Kasumi-1 (cell line): ENCODE measurements at places on chromosomes 7 and 10.
A peak's percentile ranks its signal among the peaks of the same experiment; 100 is the strongest.

DNA sequence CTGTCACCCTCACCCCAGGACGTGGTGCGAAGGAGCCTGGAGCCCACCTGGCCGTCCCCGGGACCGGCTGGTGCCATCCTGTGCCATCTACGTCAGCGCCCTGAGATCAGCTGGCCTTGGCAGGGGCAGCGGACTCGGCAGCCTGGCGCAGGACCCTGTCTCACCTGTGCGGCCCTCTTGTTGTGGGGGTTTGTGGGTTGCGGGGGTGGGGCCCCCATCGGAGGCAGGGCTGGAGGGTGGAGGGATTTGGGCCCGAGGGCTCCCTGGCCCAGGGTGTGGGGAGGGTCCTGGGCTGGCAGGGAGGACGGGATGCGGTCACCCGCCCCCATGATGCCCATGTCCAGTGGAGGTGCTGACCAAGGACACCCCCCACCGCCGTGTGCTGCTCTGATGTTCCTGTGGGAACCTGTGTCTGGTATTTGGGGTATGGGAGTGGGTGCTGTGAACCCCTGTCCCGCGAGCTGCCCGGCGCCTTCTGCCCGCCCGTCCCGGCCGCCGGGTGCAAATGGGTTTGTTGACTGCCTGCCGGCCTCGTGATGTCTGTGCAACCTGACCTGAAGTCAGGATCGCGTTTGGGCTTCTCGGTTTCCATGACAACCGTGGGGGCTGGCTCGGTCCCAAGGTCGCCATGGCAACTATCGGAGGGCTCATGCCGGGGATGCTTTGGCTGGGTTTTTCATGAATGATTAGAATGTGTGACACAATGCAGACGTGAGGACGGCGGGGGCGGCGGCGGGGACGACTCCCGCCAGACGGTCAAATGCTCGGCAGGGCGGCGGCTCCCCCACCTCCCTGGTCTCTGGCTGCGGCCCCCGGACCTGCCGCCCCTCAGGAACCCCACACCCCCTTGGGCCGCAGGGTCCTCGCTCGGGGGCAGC, 7.3 kb downstream of the MAFK start:
- no peak for DNase-seq

DNA sequence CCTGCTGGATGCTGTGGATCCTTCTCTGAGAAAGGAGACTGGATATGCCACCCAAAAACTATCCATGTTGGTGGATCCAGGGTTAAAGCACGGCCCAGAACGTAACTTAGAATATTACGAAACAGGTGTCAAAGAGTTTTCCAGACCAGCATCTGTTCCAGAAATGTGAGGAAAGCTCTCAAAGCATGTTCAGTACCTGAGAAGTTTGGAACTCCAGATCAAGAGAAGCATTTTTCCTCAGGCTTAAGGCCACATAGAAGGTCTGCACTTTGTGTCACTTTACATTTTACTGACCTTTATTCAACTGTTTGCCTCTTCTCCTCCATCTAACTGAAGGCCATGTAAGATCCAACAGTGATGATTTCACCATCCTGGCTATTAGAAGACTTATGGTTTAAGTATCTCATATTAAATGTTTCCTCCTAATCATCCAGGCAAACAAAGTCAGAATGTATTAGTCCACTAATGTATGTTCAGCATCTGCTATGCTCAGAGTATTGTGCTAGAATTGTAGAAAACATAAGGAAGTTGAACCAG, 340.7 kb upstream of the LRGUK start:
- no peak for DNase-seq

GRCh38 chr10:132886211-132887099, 55.9 kb downstream of the CFAP46 start:
- no peak for DNase-seq

DNA sequence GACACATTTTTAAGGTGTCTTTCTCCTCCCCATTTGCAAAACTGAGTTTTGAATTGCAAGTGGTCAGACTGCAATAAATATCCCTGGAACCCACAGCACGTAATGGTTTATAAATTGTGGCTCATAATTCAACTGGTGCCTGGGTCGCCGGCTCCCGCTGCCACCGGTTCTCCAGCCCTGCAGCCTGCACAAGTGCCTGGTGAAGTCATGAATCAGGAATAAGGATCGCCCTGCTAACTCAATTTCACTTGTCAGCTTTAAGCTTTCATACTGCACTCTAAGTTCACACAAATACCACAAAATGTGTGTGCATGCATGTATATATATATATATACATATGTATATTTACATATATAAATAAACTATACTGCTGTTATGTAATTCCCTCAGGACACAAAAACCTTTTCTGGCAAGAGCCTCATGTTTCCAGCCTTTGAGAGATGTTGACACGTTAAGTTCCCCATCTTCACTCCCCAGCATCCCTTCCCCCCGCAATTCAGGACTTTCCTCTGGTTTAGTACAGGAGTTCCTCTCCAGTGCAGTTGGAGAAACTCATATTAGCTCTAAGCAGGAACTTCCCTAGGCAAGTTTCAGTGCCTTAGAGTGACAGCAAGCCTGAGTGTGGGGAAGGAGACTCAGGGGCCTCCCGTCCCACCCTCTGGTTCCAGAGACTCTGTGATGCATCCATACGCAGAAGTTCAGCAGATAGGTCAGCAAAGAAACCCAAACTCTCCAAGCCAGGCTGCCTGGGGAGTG, 129.2 kb upstream of the UNC5B start:
- no peak for DNase-seq

GRCh38 chr10:80136134-80136571, 3.6 kb downstream of the PLAC9 start:
- DNase-seq, result no peak

DNA sequence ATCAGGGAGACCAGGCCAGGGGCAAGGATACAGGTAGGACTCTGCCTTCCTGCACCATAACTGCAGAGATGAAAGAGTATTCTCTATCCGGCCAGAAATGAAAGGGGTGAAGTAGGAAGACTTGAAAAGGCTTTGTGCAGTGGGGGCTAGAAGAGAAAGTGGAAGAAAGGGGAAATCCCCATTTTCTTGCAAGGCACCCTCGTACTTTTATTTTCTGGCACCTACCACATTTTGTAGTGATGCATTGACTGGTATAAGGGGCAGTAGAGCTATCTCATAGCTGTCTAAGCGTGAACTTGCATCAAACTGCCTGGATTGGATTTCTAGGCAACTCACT, 752 bp upstream of the CAMK2G start:
- DNase-seq, result peak; percentile 49

DNA sequence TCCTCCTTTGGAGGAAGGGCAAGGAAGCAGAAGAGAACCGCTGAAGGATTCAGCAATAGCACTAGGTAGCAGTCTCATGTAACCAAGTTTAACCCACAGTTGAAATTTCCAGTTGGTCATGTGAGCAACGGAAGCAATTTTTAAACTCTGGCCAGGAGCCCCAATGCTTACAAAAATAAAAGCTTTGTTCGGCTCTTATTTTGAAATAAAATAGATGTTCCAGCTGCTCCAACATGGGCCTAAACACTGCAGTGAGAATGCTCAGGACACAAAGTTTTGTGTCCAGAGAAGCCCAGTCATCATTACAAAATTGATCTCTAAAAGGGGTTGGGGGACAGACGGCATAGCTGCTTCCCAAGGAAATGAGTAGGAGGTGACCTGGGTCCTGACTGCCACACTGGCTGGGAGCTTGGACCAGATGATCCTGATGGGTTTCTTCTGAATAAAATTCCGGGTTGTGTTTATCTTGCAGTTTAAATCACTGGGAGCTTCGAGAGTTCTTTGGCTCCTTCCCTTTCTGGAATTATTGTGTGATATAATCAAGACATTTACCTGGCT, 452 bp upstream of the TMEM140 start:
- peak; percentile 52 for DNase-seq

- peak; percentile 64 for DNase-seq
These were observed 2.8 kb upstream of the DEPP1 start for GRCh38 chr10:44981172-44982113.

- no peak for DNase-seq
These were observed 556.1 kb downstream of the DNAJB6 start for GRCh38 chr7:157892751-157893523.

GRCh38 chr7:2120251-2120660, 112.5 kb downstream of the MAD1L1 start:
- peak; percentile 48 for DNase-seq

- no peak for DNase-seq
These were observed 189.9 kb downstream of the HERPUD2 start for GRCh38 chr7:35505066-35505465.

GRCh38 chr10:63504145-63504881, 16.9 kb upstream of the REEP3 start:
- peak; percentile 30 for DNase-seq

DNA sequence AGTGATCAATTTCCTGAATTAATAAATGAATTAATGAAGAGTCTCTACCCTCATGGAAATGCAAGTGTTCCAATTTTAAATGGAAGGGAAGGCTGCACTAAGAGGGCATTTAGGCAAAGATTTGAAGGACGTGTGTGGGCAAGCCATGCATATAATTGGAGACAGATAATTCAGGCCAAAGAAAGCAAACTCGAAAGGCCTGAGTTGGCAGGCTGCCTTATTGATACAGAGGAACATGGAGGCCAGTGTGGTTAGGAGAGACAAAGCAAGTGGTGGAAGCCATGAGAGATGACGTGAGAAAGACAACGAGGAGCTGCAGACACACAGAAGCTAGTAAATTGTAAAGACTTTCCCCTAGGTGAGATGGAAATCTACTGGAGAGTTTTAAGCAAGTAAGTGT, 15.4 kb upstream of the PCLO start:
- no peak for DNase-seq

GRCh38 chr10:6349846-6350535, 147.3 kb downstream of the PFKFB3 start:
- DNase-seq, result no peak

- peak; percentile 49 for DNase-seq
These were observed 1.2 kb downstream of the COL26A1 start for GRCh38 chr7:101363734-101364374.

DNA sequence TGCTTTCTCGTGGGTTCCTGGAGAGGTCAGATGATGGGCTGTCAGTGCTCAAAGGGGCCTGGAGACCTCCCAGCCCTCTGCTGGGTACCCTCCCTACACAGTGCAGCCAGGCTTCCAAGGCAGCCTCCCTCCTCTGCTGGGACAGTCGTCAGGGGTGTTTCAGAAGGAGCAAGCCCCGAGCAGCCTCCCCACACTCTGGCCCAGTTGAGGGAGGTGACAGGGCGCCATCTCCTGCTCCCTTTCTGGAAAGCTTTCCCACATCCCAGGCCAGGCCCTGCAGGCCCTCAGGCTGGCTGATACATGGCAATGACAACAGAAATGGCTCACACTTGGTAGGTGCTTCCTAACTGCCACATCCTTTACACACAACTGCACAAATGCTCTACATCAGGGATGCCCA, 32.1 kb downstream of the KCNMA1 start:
- no peak for DNase-seq

DNA sequence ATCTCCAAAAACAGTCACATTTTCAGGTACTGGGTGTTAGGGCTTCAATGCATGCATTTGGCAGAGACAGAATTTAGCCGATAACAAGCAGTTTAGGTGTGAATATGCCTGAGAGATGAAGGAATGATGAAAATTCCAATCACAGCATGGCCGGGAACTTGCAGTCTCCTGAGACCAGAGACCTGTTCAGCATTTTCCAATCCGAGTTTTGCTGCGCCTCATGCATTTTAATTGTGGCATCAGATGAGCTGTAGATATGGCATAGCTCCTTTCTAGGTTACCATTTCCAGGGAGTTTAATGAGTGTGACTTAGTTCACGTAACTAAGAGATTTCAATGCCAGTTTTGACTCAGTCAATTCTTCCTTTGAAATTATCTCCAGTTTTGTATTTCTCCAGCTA, 14.5 kb upstream of the C1QL3 start:
- DNase-seq, result no peak

- DNase-seq, result no peak
These were observed 51.0 kb upstream of the OSBPL3 start for GRCh38 chr7:25031007-25031406.

GRCh38 chr10:127614484-127615017, 65.4 kb downstream of the NPS start:
- DNase-seq, result no peak

- DNase-seq, result no peak
These were observed 17.0 kb downstream of the PRSS2 start for GRCh38 chr7:142787783-142788182.

GRCh38 chr7:139725077-139725476, 52.7 kb downstream of the HIPK2 start:
- no peak for DNase-seq

- DNase-seq, result no peak
These were observed 591.6 kb downstream of the SDK1 start for GRCh38 chr7:3892686-3893085.

DNA sequence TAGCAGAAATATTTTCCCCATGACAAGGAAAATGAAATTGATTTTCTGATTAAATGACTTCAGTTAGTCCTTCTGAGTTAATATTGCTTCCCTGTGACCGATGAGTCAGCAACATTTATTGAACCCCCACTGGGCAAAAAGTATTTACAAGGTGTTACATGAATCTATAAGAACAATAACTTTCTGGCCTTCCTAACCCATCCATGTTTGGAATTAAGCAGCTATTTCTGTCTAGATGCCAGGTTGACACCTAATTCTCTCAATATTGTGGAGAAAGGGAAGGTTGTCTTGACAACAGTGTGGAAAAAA, 112.9 kb upstream of the JAZF1 start:
- no peak for DNase-seq

DNA sequence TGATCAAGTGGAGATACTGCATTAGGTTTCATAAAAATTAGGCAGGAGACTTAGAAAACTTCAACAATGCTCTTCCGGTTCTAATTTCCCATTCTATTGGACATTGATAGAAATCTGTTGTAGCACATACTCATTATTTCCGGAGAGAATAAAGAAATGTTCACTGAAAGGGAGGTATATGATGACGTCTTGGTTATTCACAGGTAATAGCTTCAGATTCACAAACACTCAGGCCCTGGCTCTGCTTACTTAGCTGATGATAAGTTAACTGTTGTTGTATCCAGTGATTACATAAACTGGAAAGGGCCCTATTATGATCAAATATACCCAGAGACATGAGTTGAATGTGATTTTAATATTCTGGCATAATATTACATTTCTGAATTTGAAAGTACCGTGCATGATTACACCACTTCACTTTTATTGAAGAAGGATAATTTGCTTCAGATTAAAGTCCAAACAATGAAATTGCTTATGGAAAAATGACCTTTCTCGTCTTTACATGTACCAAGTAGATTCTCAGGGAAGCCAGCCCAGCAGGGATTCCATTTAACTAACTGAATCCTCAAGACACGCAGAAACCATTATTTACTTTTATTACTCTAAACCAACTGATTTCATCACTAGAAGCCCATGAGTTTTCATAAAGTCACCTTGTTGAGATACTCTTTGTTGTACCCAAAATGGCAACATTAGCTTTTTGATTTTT, 288.0 kb upstream of the PITRM1 start:
- DNase-seq, result no peak

GRCh38 chr7:37248396-37248861, 200.2 kb downstream of the ELMO1 start:
- DNase-seq, result no peak

DNA sequence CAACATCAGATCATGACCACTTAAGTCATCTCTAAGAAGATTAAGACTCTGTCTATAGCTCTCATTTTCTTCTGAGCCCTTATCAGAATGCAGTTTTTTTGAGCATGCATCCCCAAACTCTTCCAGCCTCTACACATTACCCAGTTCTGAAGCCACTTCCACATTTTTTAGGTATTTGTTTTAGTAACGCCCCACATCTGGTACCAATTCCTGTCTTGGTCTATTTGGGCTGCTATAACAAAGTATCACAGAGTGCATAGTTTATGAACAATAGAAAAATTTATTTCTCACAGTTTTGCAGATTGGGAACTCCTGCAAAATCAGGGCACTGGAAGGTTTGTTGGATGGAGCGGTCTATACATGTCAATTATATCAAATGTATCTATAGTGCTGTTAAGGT, 107.7 kb upstream of the KCND2 start:
- DNase-seq, result no peak

- no peak for DNase-seq
These were observed 913.9 kb upstream of the AUTS2 start for GRCh38 chr7:68684246-68684839.
